ENCODE measurements at places on chromosomes 4 and X. TPM values are rescaled to one million over a fixed set of nuclear protein-coding genes. Genes with fewer than 3 reads are reported as not detected.

GC gene
- not detected for polyA plus RNA-seq

MAGEC2 gene
- not detected for polyA plus RNA-seq

PPBP gene
- not detected for polyA plus RNA-seq

MAGEB17 gene
- polyA plus RNA-seq = not detected

CSN1S1 gene
- not detected for polyA plus RNA-seq

VSIG1 gene
- polyA plus RNA-seq = 0.32 TPM

SPINK2 gene
- 9.4 TPM for polyA plus RNA-seq

F8A3 gene
- polyA plus RNA-seq = 8.4 TPM

SPANXA1 gene
- not detected for polyA plus RNA-seq

BTK gene
- polyA plus RNA-seq = not detected

HMX1 gene
- not detected for polyA plus RNA-seq

KLB gene
- polyA plus RNA-seq = 0.85 TPM

CSAG1 gene
- 0.86 TPM for polyA plus RNA-seq

ADH1A gene
- polyA plus RNA-seq = not detected

SMR3B gene
- not detected for polyA plus RNA-seq

MAGEA1 gene
- polyA plus RNA-seq = not detected

GLRB gene
- polyA plus RNA-seq = 222 TPM

XAGE5 gene
- polyA plus RNA-seq = not detected

PABPC5 gene
- polyA plus RNA-seq = 9.2 TPM

AASDH gene
- 27.5 TPM for polyA plus RNA-seq

GPR82 gene
- 0.42 TPM for polyA plus RNA-seq

MECP2 gene
- 4.3 TPM for polyA plus RNA-seq

CFI gene
- polyA plus RNA-seq = not detected

HELT gene
- not detected for polyA plus RNA-seq

FAM9C gene
- polyA plus RNA-seq = not detected

MAP7D2 gene
- 155 TPM for polyA plus RNA-seq

CENPE gene
- polyA plus RNA-seq = 0.56 TPM

CYTL1 gene
- polyA plus RNA-seq = not detected

SRPK3 gene
- polyA plus RNA-seq = not detected

FHDC1 gene
- 0.22 TPM for polyA plus RNA-seq

RHOXF1 gene
- 1.8 TPM for polyA plus RNA-seq

TCEAL9 gene
- polyA plus RNA-seq = 77.4 TPM

SMIM10 gene
- not detected for polyA plus RNA-seq

GASK1B gene
- 8.1 TPM for polyA plus RNA-seq

ZAR1 gene
- polyA plus RNA-seq = not detected

LDB2 gene
- 36.3 TPM for polyA plus RNA-seq

GAB3 gene
- 2.0 TPM for polyA plus RNA-seq

FRMD7 gene
- polyA plus RNA-seq = not detected

DRD5 gene
- polyA plus RNA-seq = not detected

CPE gene
- polyA plus RNA-seq = 852 TPM

GABRB1 gene
- polyA plus RNA-seq = 31.8 TPM

FSTL5 gene
- 24.0 TPM for polyA plus RNA-seq

ARHGAP36 gene
- polyA plus RNA-seq = not detected

NUDT10 gene
- 11.0 TPM for polyA plus RNA-seq

SMIM31 gene
- polyA plus RNA-seq = not detected

TEC gene
- polyA plus RNA-seq = 0.06 TPM

EVC gene
- not detected for polyA plus RNA-seq
